MV-4-11 (cell line): ENCODE measurements at places on chromosomes 7 and 10.

GRCh38 chr10:12743941-12744340 lies 257.6 kb downstream of the CCDC3 start:
- no peak for DNase-seq

GRCh38 chr10:115020449-115020848 lies 72.7 kb upstream of the ATRNL1 start:
- DNase-seq, result no peak

- no peak for DNase-seq
Observed at GRCh38 chr7:36468370-36469101, 78.9 kb downstream of the ANLN start.

DNA sequence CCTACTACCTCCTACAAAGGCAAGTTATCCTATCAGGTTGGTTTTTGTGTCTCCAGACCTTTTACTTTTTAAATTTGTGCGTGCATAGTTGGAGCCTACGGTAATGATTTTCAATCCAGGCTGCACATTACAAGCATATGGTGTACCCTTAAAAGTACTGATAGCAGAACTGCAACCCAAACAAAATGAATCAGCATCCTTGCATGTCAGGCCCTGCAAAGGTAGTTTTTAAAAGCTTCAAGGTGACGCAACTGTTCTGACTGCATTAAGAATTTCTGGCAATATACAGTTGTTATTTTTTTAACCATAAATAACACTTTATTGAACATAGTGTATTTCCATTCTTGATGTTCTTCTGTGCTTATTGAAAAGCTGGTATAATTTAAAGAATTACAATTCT lies 28.9 kb downstream of the GNAT3 start:
- no peak for DNase-seq

GRCh38 chr7:154985230-154985629 lies 17.7 kb downstream of the PAXIP1 start:
- DNase-seq, result no peak
